ENCODE measurements at places on chromosomes 16 and 17.

GRCh38 chr17:8152112-8152775 is at the start of gene PER1:
Gene PER1 (minus strand): TSS chr17:8152404. CDS start chr17:8150706, 1,698 bp downstream.
- peak; percentile 67 for DNase-seq

GRCh38 chr17:79952265-79952877 is 83.3 kb downstream of the TBC1D16 start:
- DNase-seq, result no peak

- DNase-seq, result no peak
Measured at GRCh38 chr17:82479602-82480001, 21.1 kb downstream of the NARF start.

GRCh38 chr17:17391668-17392370 is 85.0 kb upstream of the MED9 start:
- no peak for DNase-seq
